ENCODE measurements at places on chromosomes 11 and 22. TPM values are rescaled to one million over a fixed set of nuclear protein-coding genes. Genes with fewer than 3 reads are reported as not detected.

DNA sequence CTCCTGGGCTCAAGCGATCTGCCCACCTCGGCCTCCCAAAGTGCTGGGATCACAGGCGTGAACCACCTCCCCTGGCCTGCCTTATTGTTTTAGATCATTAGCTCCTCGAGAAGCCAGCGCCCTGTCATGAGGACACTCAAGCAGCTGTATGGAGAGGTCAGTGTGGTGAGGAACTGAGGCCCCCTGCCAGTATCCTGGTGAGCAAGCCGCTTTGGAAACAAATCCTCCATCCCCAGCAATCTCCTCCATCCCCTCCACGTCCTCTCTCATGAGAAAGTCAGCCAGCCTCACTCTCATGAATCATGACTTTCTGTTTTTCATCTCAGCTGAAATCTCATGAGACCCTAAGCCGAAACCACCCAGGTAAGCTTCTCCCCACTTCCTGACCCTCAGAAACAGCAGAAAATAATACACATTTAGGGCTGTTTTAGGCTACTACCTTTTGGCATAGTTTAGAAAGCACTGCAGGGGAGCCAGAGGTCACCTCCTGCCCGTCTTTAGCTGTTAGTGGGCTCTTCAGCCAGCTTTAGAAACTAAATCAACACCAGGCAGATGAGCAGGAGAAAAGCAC, 56.0 kb downstream of the CTTN start:
- peak; percentile 61 for DNase-seq

- DNase-seq: no peak
These were observed 148.6 kb downstream of the IGLL1 start for GRCh38 chr22:23431337-23432072.

DNA sequence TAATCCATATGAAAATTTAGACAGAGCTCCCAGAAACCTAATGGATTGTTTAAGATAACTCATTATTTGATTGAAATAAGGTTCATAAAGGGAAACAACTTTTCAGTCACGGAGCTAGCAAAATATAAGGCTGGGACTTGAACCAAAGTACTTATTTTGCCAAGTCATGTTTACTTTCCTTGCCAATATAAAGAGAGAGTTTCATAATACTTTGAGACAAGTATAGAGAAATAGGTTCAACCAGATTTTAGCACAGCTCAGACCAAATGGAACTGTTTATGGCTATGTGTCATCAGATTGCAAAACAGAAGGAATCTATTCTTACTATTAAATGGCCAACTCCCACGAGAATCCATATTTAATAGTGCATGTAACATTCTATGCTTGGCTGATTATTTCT, 1517.5 kb upstream of the TENM4 start:
- DNase-seq: no peak

- DNase-seq: no peak
These were observed 26.7 kb upstream of the FBLN1 start for GRCh38 chr22:45475851-45476514.

Gene CRYAB
- not detected for total RNA-seq

Gene IGLL1
- total RNA-seq: not detected

Gene OR5T1
- not detected for total RNA-seq

Gene PPFIA1
- 19.1 TPM for total RNA-seq
